ENCODE measurements at places on chromosomes 1 and 21. TPM values are rescaled to one million over a fixed set of nuclear protein-coding genes. Genes with fewer than 3 reads are reported as not detected.

PDC gene
- not detected for polyA plus RNA-seq

IGSF3 gene
- polyA plus RNA-seq = not detected

PAQR6 gene
- 0.21 TPM for polyA plus RNA-seq

STIL gene
- polyA plus RNA-seq = 0.59 TPM

KLHDC9 gene
- polyA plus RNA-seq = 0.62 TPM

FAM78B gene
- 0.14 TPM for polyA plus RNA-seq

RPAP2 gene
- 25.9 TPM for polyA plus RNA-seq

Measured in naive thymus-derived CD8-positive, alpha-beta T cell (primary cell).